ENCODE measurements at places on chromosomes 5 and 9.
A peak's percentile ranks its signal among the peaks of the same experiment; 100 is the strongest.

GRCh38 chr9:73178044-73178443, 26.4 kb downstream of the ANXA1 start:
- no peak for DNase-seq

GRCh38 chr9:110161940-110162339, 46.0 kb downstream of the C9orf152 start:
- no peak for DNase-seq

DNA sequence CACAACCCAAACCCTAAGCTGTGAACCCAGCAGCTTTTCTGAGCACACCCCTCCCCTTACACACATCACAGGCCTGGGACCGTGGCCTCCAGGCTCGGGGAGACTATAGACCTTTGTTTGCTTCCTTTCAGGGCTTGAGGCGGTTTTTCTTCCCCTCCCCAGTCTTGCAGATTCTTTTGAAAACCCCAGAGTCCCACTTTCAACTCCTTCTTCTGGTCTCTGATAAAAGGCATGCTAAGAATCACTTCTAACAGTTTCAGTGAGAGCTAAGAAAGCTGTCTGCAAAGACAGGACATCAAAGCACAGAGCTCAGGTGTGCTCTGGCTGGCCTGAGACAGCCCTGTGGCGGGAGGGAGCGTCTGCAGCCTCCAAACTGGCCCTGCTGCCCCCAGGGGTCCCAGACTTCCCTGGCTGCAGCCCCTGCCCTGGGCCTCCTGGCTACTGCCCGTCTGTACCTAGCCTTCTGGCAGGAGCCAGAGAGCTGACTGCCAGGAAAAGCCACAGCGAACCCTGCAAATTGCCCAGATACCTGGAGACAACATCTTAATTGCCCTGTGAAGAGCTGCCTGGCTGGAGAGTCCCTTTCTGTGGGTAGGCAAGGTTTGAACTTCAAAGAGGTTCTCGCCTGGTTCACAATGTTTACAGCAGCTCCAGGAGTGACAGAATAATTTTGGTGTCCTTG, 138.9 kb downstream of the GADD45G start:
- DNase-seq: peak; percentile 36

DNA sequence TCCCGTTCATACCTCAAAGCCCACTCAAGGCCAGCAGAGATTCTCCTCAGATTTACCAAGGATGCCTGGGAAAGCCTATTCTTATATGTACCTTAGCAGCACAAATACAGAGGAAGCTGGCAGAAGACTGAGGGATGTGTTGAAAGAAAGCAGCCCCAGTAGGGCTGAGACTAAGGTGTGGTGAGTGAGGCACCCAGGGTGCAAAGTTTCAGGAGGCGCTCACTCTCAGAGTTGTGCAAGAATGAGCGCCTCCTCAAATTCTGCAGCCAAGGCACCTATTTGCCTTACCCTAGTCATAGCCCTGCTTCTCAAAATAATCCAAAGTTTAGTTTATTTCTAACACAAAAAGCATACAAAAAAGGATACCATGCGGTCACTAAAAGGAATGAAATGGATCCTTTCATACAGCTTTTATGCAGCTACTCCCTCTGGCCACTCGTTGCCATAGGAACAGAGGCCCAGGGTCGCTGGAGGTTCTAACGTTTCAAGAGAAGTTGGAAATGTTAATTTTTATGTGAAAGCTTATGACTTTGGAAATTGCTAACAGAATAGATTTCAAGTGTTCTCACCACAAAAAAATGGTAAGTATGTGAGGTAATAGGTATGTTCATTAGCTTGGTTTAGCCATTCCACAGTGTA, 79.7 kb upstream of the SMIM23 start:
- no peak for DNase-seq

Measured in activated T-cell treated with anti-CD3 and anti-CD28 coated beads, Interleukin-2, amount 50 U/mL, for 48 hours (primary cell).